Omental fat pad (tissue), 4 donors: ENCODE measurements at places on chromosomes 16 and 17.

GRCh38 chr17:39178536-39178935 lies 12.6 kb upstream of the ARL5C start:
- DNase-seq: no peak

GRCh38 chr17:77526259-77526711 lies 385.5 kb downstream of the SEC14L1 start:
- no peak for DNase-seq

DNA sequence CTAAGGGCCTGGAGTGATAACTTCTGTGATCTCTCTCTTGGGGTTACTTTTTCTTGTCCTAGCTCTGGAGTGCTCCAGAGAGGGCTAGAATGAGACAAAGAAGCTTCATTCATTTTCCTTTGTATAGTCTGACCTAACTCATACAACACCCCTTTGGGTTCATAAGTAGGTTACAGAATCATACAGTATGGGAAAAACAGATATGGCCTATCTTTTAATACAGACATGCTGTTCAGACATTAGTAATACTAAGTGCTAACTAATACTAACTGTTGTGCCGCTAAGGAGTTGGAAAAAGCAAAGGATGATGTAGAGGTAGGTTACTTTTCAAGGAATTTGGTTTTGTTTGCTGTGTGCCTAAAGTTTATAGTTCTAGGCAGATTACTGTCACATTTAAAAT lies 84.7 kb downstream of the NLK start:
- DNase-seq: no peak

GRCh38 chr17:2184993-2185931 lies 118.3 kb downstream of the SMG6 start:
- no peak for DNase-seq

DNA sequence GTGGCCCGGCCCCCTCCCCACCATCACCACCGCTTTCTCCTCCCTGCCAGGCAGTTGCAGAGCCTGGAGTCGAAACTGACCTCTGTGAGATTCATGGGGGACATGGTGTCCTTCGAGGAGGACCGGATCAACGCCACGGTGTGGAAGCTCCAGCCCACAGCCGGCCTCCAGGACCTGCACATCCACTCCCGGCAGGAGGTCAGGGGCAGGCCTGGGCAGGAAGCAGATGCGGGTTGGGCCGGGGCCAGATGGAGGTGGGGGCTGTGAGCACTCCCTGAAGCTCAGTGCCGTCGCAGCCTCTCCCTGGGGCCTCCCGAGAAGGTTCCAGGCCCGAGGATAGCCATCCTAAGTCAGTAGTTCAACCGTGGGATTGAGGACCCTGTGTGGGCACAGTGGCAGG lies 14.2 kb upstream of the ADGRG3 start:
- DNase-seq: no peak

DNA sequence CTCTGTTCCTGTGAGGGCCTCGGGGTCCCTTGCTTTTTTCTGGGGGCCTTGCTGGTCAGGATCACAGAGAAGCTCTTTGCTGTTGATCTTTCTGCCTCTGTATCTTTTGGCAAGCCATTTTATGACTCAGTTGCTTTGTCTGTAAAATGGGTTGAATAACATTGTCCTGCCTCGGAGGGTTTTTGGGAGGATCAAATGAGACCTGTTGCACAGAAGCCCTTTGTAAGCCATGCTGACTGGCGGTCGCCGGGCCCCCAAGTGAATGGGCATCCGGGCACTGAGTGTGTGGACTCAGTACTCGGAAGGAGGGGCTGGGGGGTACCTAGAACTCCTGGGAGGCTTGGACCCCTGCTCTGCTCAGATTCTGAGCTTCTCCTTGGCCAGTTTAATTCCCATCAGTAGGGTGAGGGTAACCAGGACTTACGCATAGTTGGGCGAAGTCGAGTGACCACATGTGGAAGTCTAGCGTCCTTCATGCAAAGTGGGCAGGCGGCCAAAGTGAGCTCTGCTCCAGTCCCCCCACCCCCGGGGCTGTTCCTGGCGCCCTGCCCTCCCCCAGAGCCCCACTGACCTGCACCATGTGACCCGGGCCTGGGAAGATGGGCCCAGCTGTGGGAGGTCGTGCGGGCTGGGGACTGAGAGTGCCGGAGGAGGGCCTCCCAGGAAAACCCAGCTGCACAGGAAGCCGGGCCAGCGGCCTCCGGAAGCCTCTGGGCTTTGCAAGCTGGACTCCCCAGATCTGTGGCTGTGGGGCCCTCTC lies 284.0 kb downstream of the SEC14L1 start:
- DNase-seq: peak; percentile 69

- DNase-seq: no peak
Observed at GRCh38 chr17:12415031-12415430, 250.7 kb upstream of the MYOCD start.

- no peak for DNase-seq
Observed at GRCh38 chr16:10376229-10376628, 9.6 kb upstream of the ATF7IP2 start.

GRCh38 chr17:66727634-66728570 lies 107.0 kb upstream of the CACNG5 start:
- peak; percentile 25 for DNase-seq

DNA sequence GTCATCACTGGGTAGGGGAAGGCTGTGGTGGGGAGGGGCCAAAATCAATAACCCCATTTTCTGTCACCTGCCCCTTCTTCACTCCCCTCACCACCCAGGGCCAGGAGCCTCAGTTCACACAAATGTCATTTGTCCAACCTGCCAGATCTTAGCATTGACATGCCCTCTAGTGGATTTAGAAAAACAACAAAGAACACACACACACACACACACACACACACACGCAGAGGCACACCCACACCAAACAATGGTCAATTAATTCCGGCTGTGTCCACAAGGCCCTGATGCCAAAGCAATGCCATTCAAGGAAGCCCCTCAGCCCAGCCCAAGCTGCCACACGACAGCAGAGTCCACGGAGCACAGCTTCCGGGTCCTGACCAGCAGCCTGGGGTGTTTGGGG lies 68.4 kb downstream of the NOG start:
- DNase-seq: no peak

DNA sequence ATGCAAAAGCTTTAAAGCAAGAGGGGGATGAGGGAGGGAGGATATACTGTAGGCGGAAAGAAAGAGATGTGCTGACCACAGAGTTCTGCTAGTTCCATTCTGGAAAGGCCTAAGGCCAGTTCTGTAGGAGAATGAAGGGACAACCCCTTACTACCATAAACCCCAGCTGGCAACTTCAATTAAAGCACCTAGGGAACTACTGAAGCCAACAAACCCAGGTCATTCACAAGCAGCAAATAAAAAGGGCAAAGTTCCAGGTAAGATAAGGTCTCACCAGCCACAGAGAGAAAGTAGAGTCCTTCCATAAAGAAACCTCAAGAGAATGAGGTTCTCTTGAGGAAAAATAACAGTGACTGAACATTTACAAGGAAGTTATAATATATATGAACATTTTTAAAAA lies 12.8 kb downstream of the TERF2 start:
- DNase-seq: no peak

- DNase-seq: no peak
Observed at GRCh38 chr16:55083052-55083451, 152.4 kb downstream of the IRX5 start.

DNA sequence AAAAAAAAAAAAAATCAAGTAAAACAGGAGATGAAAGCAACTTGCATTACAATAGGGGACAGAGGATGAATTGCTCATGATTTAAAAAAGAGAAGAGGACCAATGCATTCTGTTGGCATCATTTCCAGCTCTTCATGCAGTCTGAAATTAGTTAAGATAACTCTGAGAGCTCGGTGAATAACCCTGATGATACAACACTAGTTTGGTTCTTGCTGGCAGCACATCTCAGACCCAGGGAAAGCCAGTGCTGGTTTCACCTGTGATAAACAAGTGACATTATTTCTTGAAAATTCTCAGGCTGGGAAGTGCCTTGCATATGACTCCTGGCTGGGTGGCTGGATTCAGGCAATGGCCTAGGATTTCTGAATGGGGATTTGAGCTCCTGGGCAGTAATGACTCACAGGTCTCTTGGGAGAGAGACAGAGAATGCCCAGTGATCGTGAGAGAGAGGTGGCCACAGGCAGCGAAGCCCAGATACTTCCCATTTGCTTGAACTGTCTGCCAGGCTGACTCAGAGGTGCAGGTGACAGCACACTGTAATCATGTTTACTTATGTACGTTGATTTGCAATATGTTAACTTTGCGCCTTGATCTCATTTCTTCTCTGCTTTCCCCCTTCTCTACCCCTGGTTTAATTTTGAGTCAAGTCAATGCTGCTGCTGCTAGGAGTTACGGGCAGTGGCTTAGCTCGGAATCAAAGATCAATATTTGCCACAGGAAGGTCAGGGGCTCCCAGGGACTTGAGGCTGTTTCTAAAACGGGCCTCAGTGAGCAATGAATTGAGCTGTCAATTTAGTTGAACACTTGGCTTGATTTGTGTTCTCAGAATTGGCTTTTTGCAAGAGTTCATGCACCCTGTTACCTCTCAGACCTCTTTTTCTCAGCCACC lies 27.1 kb downstream of the ARSG start:
- DNase-seq: no peak
